ENCODE measurements at places on chromosomes 13 and 19. TPM values are rescaled to one million over a fixed set of nuclear protein-coding genes. Genes with fewer than 3 reads are reported as not detected.
A peak's percentile ranks its signal among the peaks of the same experiment; 100 is the strongest.

GRCh38 chr19:13866463-13867046 lies 10.4 kb upstream of the NANOS3 start:
- no peak for DNase-seq

DNA sequence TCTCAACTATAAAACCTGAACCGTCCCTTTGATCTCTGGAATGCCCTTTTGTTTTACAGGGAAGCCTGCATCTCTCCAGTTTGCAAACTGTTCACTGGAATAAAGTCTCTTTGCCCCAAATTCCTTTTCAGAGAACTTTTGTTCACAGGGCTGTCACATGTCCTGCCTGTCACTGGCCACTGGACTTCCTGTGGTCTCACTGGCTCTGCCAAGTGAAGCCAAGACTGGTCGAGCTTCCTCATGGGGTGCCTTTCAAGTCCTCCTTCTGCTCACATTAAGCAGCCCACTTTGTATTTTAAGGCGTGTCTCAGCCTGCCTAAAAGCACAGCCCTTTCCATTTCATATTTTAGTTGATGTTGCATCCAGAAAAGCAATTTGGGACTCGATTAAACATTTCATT lies 215.7 kb downstream of the KATNAL1 start:
- no peak for DNase-seq

GRCh38 chr13:61029064-61029463 lies 386.6 kb downstream of the PCDH20 start:
- no peak for DNase-seq

- DNase-seq: peak; percentile 71
These were observed 215.2 kb downstream of the NBEA start for GRCh38 chr13:35157143-35157755.

- peak; percentile 61 for DNase-seq
These were observed 130.6 kb downstream of the DLEU7 start for GRCh38 chr13:50712881-50713280.

DNA sequence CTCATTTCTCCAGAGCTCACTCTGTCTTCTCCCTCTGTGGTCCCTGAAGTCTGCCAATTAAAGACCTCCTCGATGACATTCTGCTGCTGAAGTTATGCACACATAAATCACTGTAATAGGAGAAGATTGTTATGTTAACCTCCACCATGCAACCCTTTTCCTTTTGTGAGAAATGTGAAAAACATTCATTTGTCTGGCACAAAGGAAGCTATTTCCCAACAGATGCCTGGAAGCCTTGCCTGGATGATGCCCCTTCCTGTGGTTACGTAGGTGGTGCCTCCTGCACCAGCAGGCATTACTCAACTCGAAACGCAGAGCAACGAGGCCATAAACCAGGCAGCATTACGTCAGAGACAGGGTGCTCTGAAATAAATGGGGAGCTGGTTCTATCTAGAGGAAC lies 327.4 kb upstream of the ZNF507 start:
- DNase-seq: no peak

DNA sequence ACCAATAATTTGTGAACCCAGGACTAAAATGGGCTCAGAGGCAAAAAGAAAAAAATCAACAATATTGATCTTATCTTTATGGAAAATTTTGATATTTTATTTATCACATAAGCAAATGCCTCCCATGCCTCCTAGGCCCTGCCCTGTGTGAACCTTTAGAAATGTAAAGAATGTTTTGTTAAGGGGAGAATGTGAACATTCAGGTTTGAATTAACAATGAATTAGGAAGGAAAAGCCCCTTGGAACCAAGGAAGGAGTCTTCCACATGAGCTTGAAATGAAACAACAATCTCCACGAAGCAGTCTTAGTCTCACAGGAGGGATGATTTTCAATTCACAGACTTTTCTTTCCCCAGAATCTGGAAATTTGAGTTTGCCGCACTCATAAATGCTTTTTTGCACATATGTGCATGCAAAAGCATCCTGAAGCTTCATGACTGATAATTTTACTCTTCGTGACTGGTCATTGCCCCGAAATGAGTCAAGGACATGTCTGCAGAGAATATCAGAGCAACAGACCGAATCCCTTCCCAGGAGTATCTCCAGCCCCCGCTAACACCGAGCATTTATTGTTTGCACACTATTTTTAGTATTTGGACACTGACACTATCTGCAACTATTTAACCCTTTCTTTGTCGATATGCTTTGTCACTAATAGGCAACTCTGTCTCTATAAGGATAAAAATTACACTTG lies 135.2 kb downstream of the DCT start:
- peak; percentile 57 for DNase-seq

GRCh38 chr13:39023316-39023715 lies 14.6 kb downstream of the PROSER1 start:
- no peak for DNase-seq

DNA sequence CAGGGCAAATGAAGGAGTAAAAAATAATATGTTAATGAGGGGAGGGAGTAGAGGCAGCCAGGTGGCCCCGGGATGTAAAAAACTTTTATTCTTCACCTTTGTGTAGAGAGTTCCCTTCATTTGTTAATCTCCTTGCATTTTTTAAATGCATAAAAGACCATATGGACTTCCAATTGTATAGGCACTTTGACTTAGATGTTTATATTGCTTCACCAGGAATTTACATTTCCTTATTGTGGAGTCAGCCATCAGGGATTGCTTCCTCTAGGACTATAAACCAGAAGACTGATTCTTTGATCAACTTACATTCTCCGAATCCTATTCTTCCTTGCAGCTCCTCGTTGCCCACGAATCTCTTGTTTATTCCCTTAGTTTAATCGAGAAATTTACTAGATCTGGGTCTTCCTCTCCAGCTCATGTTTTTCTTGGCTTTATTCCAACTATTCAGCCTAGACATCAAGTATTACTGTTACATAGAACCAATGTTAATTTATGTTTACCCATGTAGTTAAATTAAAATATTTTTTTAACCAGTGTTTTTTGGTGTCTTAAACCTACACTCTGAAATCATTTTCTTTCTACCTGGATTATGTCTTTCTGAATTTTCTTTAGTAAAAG lies 1187.0 kb upstream of the SLC10A2 start:
- DNase-seq: no peak

The CABP5 gene
- total RNA-seq: not detected

The KLK15 gene
- total RNA-seq: not detected

The TMEM255B gene
- total RNA-seq: 3.1 TPM

Measured in myocyte (in vitro differentiated cells).